ENCODE measurements at places on chromosomes 2 and 18. TPM values are rescaled to one million over a fixed set of nuclear protein-coding genes. Genes with fewer than 3 reads are reported as not detected.

DNA sequence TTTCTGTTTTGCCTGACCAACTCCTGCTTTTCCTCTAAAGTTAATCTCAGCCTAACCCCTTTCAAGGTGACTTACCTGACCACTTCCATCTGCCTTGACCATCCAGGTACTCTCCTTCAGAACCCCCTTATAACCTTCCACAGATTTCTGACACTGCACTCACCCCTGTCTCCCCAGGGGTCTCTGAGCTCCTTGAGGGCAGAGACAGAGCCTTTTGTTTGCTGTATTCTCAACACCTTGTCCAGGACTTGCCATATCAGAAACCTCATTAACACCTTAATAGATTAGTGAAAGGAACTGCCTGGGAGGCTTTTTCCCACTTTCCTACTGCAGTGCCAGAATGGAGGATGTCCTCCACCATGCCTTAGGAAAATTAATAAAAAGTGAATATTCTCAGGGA is 119.7 kb upstream of the SERPINE2 start:
- no peak for DNase-seq
- H3K36me3 ChIP-seq: no peaks in the 10 kb centered on the region
- H3K4me1 ChIP-seq: peaks cover 26% of the 10 kb centered on the region
- no peak overlapping the region for H3K4me3 ChIP-seq
- H3K27me3 ChIP-seq: no peaks in the 10 kb centered on the region
- H3K27ac ChIP-seq: no peak overlapping the region

- peaks cover 5% of the 10 kb centered on the region for H3K36me3 ChIP-seq
- no peaks in the 10 kb centered on the region for H3K4me1 ChIP-seq
- H3K27me3 ChIP-seq: no peaks in the 10 kb centered on the region
- no peak overlapping the region for H3K27ac ChIP-seq
- H3K4me3 ChIP-seq: no peak overlapping the region
Observed at GRCh38 chr2:191341436-191341835, 96.2 kb downstream of the MYO1B start.

GRCh38 chr2:102235042-102235473 is 48.2 kb downstream of the IL1RL2 start:
- H3K27me3 ChIP-seq: no peaks in the 10 kb centered on the region
- no peak for DNase-seq
- H3K27ac ChIP-seq: no peak overlapping the region
- no peak overlapping the region for H3K4me3 ChIP-seq

GRCh38 chr2:98568161-98568956 is 40.0 kb downstream of the COA5 start:
- no peak overlapping the region for H3K4me3 ChIP-seq
- peaks cover 46% of the 10 kb centered on the region for H3K36me3 ChIP-seq
- no peak overlapping the region for H3K27ac ChIP-seq
- DNase-seq: no peak
- H3K4me1 ChIP-seq: no peaks in the 10 kb centered on the region

DNA sequence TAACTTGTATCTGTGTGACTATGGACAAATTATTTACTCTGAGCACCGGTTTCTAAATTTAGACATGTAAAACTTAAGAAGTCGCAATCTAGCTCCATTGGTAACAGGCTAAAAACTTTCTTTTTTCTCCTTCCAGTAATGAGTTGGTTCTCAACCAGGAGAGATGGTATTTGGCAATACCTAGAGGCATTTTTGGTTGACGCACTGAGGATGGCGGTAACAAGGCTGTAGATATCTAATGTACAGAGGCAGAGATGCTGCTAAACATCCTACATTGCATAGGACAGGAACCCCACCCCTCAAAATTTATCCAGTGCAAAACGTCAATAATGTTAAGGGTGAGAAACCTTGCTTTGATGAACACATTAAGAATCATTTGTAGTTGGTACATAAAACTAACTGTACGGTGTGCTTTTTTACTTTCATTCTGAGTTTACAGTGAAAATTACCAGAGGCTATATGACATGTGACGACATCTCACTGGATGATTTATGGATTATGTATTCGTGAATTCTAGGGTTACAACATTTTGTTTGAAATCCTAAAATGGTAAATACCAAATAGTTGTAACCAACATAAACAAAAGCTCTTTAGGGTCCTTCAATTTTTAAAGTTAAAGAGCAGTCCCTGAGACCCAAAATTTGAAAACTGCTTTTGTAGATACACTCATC is 91.3 kb downstream of the TLK1 start:
- H3K27me3 ChIP-seq: no peaks in the 10 kb centered on the region
- DNase-seq: no peak
- H3K36me3 ChIP-seq: no peaks in the 10 kb centered on the region
- no peaks in the 10 kb centered on the region for H3K4me1 ChIP-seq
- no peak overlapping the region for H3K4me3 ChIP-seq

- no peak overlapping the region for H3K27ac ChIP-seq
- no peaks in the 10 kb centered on the region for H3K36me3 ChIP-seq
- H3K4me3 ChIP-seq: no peak overlapping the region
- H3K27me3 ChIP-seq: no peaks in the 10 kb centered on the region
- H3K4me1 ChIP-seq: peaks cover 8% of the 10 kb centered on the region
- no peak for DNase-seq
Observed at GRCh38 chr2:135740206-135740605, 1.4 kb upstream of the UBXN4 start.

TBR1 gene
- polyA plus RNA-seq: under 0.01 TPM

PCARE gene
- polyA plus RNA-seq: not detected

LRP1B gene
- 0.28 TPM for polyA plus RNA-seq

All from SK-N-SH (cell line).